Stimulated activated CD8-positive, alpha-beta memory T cell treated with anti-CD3 and anti-CD28 coated beads, Interleukin-2, amount 100 ng/mL, for 48 hours (primary cell): ENCODE measurements at places on chromosomes 13 and 19.

DNA sequence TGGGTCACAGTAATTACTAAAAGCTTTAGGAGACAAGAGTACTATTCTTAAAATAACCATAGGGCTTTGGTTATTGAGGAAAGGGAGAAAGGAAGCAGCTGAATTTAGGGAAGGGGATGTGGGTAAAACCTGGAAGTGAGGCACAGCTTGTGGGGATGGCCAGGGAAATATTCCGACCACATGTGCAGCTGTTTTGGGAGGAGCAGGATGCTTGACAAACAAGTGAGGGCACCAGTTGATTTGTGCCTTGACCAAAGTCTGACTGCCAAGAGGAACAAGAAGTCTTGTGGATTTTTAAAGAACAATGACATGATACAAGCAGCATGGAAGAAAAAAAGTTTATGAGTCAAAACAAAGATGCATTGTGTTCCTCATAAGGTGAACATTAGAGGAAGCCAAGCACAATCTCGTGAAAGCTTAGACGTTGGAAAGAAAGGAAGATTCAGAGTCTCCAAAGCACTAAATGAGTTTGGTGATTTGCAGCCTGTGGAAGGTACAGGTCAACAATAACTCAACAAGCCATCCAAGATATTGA, 108.5 kb upstream of the GPC6 start:
- DNase-seq, result no peak

DNA sequence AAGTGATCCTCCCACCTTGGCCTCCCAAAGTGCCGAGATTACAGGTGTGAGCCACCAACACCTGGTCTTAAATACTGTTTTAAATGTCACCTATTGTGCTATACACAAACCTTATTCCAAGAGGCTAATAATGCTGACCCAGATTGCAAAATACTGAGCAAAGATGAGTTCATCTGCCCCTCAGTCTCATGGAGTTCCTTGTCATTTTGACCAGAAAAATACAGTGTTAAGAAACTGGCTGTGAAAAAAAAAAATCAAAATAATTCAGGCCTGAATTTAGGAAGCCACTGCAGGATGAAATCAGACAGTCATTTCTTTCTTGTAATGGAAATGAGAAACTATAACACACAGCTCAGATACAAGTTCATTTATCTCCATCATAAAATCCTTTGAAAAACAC, 59.9 kb downstream of the TBC1D4 start:
- no peak for DNase-seq

GRCh38 chr19:38670921-38671398, 23.5 kb downstream of the ACTN4 start:
- no peak for DNase-seq

- no peak for DNase-seq
Observed at GRCh38 chr13:112249644-112250610, 126.2 kb upstream of the SPACA7 start.

DNA sequence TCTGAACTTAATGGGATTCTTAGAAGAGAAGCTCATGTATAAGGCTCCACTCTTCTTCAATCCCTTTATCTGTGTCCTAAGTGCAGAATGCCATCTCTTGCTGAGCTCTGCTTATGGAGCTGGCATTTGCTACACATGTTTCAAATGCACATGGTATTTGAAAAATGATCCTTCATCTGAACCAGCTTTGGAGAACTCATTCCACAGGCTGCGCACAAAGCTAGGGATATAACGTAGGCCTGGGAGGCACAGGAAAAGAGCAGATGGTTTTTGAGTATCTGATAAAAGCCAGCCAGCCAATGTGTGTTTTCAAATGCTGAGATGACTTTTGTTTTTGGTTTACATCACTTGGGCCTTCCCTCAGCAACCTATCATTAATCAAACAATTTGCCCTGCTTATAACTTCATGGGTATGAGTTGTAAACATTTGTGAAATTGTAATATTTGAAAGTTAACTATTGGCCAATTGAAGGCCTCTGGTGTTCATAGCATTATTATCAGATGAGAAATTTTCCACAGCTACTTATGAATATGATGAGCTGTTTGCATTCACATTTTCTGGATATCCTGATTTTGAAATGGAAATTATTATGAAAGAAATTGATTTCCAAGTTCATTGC, 729.0 kb downstream of the FGF9 start:
- no peak for DNase-seq

GRCh38 chr19:48819366-48819816, 8.6 kb upstream of the BCAT2 start:
- no peak for DNase-seq

DNA sequence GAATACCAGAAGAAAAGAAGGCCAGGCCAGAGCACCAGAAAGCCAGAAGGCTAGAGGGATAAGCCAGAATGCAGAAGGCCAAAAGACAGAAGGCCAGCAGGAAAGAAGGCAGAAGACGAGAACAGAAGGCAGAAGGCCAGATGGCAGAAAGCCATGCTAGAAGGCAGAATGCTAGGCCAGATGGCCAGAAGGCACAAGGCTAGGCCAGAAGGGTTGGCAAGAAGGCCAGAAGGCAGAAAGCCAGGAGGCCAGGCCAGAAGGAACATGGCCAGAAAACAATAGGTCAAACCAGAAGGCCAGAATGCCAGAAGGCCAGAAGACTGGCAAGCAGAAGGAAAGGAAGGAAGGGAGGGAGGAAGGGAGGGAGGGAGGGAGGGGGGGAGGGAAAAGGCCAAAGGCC, 188.8 kb downstream of the TUBA3C start:
- no peak for DNase-seq

- DNase-seq, result no peak
Observed at GRCh38 chr13:95315752-95316151, 14.5 kb upstream of the ABCC4 start.

DNA sequence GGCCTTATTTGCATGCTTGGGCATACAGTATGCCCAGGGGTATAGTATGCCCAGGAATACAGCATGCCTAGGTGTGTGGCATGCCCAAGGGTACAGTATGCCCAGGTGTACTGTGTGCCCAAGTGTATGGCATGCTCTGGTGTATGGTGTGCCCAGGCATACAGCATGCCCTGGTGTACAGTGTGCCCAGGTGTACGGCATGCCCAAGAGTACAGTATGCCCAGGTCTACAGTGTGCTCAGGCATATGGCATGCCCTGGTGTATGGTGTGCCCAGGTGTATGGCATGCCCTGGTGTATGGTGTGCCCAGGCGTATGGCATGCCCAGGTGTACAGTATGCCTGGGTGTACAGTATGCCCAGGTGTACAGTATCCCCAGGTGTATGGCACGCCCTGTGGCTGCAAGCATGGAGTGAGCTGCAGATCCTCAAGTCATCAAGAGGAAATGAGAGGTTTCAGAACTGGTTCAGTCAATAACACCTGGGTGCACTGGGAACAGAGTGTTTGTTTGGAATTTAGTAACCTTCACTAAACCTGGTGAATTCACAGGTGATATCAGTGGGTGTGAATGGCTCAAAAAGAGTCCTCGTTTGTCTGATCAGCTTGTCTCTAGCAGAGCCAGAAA, 7.8 kb upstream of the C13orf42 start:
- DNase-seq, result no peak

- DNase-seq, result no peak
Observed at GRCh38 chr19:5814852-5815246, 10.0 kb downstream of the NRTN start.

DNA sequence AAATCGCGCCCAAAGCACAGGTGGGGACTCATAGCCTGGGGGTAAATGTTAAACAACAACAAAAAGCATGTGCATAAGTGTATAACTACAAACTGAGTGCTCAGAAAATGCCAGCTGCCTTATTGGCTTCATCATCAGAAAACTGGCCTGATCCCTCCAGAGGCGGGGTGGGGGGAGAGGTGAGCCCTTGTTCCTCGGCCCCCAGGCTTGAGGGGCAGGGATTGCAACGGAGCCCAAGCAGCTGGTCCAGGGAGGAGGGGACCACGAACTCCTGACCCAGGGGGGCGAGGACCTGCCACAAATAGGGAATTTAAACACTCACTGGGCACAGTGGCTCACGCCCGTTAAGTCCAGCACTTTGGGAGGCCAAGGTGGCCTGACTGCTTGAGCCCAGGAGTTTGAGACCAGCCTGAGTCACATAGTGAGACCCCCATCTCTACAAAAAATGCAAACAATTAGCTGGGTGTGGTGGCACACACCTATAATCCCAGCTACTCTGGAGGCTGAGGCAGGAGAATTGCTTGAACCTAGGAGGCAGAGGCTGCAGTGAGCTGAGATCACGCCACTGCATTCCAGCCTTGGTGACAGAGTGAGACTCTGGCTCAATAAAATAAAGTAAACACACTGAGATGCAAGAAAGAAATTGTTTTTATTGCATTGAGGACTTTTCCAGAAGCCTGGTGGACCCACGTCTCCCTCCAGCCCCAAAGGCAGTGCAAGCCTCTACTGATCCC, 8.7 kb downstream of the SIRT6 start:
- DNase-seq, result no peak

- DNase-seq, result no peak
Observed at GRCh38 chr13:95797016-95797415, 120.1 kb downstream of the DNAJC3 start.

GRCh38 chr19:34669305-34669704, 7.7 kb downstream of the SCGB2B2 start:
- no peak for DNase-seq

DNA sequence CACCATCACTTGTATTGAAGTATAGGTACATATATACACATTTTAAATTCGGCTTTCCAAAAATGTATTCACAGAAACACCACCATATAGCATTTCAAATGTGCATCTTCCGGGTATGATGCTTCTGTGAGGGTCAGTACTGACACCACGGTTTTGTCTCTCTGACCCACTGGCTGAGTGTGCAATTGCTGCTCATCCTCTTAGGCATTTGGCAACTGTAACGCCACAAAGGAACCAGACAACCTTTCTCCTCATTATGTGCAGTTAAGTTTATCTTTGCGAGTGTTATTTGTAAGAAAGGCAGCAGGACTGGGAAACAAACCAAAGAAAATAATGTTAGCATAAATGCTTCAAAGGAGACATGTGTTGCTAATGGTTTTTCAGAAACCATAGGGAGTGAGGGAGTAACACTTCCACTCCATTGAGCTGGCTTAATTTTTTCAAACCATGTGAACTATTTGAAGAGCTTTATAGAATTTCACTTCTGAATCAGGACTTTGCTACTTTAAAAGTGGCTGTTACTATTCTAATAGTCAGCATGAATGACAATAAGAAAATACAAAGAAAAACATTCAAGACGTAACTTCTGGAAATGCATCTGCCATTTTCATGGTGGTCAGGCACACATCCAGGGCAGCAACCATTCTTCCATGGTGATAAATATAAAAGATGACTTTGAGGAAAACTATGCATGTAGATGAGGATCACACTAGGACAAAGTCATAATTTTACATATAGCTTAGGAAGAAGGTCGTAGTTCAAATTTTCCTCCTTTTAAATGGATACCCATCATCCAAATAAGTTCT, 423.3 kb downstream of the MZT1 start:
- DNase-seq, result no peak

DNA sequence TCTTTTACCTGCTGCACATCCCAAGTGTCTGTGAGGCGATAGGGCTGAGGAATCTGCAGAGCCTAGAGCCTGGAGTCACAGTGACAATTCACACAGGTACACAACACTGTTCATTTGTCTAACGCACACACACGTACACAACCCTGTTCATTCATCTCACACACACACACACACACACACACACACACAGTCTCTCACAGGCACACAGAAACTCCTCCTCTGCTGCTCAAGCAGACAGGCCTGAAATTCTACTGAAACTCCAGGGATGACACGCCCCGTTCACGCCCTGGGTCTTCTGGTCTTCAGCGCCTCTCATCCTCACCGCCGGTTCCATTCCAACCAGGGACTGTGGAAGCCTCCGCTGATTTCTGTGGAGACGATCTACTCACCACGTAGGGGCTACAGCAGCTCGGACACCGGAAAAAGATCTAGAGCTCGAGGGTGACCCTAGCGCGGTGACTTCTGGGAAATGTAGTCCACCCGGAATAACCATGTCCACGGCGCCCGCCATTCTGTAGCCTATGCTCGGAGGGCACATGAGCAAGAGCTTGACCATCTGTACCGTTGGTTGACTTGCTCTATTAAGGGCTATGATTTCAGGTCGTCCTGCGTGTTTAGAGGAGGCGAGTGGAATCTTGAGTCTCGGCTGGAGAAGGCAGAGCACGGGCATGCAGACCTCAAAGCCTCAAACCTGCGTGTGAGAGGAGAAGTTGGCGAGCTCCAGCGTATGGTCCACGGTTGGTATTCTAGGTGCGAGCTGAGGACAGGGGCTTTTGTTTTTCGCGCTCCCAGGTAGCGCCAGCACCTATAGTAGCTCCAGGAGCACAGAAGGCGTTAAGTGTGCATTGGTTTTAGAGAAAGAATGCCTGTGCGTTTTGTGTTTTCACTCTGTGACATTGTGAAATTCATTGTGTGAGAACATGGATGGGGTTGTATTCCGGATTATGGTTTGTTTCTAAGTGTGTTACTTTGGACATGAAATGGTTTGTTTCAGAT, 33.4 kb downstream of the ZNF45 start:
- DNase-seq, result peak; percentile 49

DNA sequence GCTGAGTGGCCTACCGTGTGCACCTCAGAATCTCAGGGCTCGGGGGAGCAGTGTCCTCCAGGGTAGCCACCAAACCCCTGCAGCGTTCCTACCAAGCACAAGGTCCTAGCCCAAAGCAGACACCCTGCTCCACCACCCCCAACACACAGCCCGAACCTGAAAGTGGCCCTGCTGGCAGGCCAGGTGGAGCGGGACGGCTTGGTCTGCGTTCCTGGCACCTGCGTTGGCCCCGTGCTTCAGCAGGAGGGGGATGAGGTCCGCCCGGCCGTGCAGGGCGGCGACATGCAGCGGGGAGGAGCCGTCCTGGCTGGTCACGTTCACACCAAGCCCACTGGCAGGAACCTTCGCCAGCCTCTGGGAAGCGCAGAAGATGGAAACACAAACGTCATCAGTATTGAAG, 26.5 kb downstream of the PDCD5 start:
- no peak for DNase-seq

- DNase-seq, result no peak
Observed at GRCh38 chr19:14761607-14762006, 16.8 kb downstream of the ADGRE2 start.

- DNase-seq, result peak; percentile 18
Observed at GRCh38 chr19:6161271-6161850, 25.9 kb downstream of the ACSBG2 start.

DNA sequence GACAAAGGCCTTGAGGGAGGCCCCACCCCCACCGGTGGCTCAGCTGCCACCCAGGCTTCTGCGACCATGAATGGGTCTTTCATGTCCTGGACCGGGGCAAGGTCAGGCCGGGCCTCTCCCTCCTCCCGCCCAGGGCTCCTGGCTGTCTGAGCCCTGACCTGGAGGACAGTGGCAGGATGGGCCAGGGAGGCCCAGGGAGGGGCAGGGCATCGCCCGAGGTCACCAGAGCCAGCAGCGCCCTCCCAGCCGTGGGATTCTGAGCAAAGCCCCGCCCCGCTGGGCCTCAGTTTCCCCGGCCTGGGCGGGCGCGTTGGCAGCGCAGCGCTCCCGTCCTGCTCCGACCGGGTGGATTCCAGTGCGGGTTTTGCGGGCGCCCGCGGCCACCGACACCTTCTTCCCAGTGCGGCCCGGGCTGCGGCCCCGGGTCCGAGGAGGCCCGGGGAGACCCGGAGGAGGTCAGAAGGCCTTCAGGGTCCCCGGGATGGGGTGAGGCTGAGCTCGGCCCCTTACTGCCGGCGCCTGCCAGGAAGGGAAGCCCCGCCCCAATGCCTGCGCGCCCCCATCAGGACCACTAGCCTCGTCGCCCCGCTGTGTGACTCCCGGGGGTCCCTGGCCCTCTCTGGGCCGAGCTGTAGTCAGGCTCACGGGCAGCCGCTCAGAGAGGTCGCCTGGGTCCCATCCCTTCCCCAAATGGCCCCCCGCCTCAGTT, 24.6 kb upstream of the SEMA6B start:
- no peak for DNase-seq

- no peak for DNase-seq
Observed at GRCh38 chr19:30172613-30173242, 199.5 kb upstream of the ZNF536 start.

- DNase-seq, result no peak
Observed at GRCh38 chr13:36912973-36913372, 7.1 kb downstream of the SMAD9 start.
